ENCODE measurements at places on chromosomes 3 and 15.

- DNase-seq: no peak
These were observed 66.0 kb downstream of the ST6GAL1 start for GRCh38 chr3:186996356-186996755.

DNA sequence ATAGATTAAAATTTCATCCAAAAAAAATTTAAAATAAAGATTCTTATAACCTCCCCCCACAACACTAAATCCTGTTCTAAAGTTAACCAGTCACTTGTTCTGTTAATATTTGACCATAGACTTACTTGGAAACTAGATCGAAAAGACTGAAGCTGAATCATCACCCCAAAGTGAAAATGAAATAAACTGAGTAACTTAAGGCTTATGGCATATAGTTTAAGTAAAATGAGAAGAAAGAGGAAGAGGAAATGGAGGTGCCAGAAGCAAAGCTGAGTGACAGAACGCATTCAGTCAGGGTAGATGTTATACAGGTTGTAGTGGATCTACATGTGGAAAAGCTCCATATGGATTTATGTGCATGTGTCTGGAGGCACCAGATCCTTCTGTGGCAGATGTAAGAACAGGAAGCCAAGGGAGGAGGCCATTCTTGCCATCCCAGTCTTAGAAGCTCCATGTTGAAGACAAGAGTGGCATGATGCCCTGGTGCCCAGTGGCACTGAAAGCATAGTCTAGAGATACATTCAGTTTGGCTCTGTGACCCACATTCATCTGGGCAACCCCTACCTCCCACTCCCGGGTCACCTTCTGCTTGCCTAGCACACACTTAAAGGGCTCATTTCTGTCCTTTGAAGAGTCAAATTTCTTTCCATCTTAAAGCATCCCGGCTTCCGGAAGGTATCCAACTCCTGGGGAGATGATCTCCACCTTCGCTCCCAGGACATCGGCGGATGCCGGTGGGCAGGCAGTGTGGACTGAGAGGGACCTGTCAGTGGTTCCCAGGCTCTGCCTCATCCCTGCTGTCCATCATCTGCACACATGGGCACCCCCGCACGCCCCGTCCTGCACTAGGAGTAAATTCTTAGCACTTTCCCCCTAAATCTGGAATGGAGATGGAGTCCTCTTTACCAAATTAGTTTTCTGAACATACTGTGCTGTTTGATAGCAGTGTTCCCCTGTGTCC is 90.8 kb downstream of the NEO1 start:
- DNase-seq: peak; percentile 10

DNA sequence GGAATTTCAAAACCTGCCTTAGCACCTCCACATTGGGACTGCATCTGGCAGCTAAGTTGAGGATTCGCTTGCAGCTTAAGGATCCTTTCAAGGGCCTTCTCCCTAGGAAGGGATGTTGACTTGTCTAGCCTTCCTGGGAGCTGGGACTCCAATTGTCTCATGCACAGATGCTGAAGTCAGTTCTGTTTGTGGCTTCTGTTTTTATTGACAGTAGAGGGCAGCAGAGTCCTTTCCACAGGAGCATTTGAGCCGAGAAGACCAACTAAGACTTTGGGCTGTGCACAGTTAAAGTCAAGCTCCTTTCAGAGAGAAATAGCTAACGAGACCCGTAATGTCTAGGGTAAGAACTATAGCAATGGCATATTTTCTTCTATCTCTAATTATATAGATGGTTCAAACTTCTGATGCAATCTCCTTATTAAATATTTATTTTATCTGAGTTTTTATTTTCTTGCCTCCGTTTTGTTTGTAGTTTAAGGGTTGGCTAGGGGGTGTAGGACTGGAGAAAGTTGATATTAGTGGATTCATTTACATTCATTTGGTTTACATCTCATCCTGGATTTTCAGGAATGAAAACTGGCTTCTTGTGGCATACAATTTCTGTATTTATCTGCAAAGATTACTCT is 59.7 kb upstream of the KBTBD8 start:
- peak; percentile 33 for DNase-seq

DNA sequence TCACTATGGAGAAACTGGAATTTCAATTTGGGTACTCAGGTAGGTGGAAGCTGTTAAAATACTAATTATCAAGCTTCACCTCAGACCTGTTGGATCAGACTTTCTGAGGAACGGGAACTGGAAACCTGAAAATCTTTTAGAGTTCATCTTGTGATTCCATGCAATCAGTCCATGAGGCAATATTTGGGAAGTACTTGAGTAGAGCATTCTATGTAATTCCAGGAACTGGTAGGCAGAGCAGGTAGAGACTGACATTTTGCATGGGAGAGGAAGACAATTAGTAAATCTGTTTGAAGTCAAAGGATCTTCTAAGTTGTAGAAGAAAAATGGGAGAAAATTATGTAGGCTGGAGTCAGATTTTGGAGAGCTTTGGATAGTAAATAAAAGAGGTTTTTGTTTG is 43.1 kb downstream of the FGF7 start:
- no peak for DNase-seq

- no peak for DNase-seq
These were observed 42.3 kb upstream of the RAB6B start for GRCh38 chr3:133937756-133938601.

DNA sequence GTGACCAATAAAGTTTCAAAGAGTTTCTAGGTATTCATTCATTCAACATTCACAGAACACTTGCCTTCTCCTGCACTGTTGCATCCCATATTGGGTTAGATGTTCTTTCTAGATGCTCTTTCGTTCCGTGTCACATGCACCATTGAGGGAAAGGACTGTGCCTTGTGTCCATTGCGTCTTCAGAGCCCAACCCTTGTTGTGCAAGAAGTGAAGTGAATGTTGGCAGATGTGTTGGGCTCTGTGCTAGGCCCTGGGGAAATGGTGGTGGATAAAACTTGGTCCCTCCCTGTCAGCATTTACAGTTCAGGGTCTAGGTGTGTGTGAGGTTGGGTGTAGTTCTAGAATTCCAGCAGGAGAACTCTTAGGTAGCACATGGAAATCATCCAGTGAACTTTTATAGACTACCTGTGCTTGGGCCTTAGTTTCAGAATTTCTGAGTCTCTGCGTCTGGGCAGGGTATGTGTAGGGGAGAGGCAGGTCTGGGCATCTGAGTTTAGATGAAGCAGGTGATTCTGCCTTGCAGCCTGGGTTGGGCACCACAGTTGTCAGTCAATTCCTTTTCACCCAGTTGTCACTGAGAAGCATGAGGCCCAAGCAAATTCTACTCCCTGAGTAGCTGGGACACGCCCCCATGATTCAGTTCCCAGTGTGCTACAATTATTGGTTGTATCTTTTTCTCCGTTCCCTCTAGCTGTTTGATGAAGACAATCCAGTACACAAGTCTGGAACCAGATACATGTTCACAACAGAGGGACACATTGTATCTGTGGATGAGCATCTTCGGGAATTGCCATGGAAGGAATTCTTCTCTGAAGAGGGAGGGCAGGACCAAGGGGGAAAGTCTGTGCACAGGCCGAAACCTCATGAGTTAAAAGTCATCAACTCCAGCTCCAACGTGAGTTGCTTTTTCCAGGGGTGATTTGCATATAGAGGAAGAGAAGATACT is 25.4 kb downstream of the EDEM1 start:
- no peak for DNase-seq

GRCh38 chr15:90550919-90551318 is 21.2 kb downstream of the CRTC3 start:
- no peak for DNase-seq

- no peak for DNase-seq
These were observed 57.4 kb downstream of the ARHGAP31 start for GRCh38 chr3:119351581-119351980.

DNA sequence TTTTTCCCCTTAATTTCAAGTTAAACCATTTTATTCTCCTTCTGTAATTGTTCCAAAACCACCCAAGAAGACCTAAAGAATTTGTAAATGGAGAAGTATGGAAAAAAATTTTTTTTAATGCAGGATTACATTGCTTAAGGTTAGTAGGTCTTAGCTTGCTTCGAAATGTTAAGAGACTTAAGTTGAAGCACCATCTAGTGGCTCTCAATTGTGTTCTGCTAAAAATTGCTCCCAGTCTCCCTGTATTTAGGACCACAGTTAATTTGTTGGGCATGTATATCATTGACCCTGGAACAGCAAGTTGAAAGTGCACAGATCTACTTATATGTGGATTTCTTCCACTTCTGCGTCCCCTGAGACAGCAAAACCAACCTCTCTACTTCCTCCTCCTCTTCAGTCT is 32.4 kb downstream of the CD200R1L start:
- DNase-seq: no peak

- no peak for DNase-seq
These were observed 241.3 kb upstream of the LRTM1 start for GRCh38 chr3:55169161-55169560.

- DNase-seq: peak; percentile 54
These were observed 708 bp upstream of the GCHFR start for GRCh38 chr15:40762919-40763800.

DNA sequence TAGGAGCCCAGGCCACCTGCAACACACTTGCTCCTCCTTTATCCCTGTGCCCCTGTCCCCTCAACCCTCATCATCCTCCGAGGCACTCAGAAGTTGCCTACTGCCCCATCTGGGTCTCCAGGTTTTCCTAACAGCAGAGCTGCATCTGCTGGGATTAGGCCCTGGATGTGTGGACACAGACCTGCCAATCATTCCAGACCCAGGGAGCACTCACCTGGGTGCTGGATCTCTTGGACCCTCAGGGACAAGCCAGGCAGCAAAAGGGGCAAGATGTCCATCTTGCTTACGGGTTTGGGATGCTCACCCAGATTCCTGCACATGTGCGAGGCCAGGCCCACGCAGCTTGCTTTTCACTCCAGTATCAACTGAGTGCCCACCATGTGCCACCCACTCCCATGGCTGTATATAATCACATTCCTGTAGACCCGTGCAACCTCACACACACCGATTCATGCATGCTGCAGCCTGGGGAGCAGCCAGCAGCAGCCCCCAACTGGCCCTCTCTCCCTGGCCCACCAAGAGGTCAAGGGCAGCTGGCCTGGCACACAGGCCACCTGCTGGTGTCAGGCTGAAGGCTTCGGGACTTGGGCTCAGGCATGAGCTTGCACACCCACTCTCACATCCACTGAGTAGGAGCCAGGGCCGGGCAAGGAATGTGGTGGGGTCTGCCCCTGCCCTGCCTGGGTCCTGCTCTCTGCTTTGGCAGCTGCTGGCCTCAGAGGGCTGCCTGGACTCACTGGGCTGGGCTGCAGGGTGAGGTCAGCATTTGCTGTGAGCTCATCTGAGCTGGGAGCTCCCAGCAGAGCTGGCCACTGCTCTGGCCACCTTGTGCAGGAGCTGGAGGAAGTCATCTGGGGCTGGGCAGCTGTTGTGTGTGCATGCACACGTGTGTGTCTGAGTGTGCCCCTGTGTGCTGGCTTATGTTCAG is 14.9 kb downstream of the PRKCD start:
- DNase-seq: no peak

DNA sequence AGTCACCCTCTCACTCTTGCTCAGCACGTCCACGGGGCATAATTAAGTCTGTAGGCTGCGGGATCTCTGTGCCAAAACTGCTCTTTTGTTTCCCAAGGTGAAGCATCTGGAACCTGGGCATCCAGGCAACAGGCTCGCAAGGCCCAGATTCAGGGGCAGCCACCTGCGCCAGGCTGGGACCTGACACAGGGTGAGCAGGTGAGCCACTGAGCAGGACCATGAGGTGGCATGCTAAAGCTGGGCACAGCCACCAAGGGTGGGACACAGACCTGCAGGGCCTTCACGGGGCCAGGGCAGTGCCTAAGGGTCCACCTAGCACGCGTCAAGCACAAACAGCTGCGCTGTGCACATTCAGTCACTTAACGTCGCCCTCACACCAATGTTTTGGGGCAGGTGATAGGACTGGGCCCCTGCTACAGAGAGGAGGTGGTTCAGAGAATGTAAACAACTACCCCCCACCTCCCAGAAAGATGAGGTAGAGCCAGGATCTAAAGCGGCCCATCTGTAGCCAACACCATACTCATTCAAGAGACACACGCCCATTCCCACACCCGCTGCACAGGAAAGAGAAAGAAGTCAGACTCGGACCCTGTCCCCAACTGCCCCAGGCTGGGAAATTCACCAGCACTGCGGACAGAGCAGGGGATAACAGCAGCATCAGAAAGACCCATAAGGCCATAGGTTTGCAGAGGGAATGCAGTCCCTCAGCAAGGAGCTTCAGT is 16.3 kb downstream of the XXYLT1 start:
- no peak for DNase-seq

GRCh38 chr3:49668414-49668797 is 5.7 kb upstream of the APEH start:
- DNase-seq: no peak

DNA sequence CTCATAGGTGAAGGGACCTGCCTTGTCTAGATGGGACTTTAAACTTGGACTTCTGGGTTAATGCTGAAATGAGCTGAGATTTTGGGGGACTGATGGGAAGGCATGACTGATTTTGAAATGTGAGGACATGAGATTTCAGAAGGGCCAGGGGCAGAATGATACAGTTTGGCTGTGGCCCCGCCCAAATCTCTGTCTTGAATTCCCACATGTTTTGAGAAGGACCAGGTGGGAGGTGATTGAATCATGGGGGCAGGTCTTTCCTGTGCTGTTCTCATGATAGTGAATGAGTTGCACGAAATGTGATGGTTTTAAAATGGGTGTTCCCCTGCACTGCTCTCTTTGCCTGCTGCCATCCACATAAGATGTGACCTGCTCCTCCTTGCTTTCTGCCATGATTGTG is 42.8 kb downstream of the ILDR1 start:
- DNase-seq: no peak

- DNase-seq: no peak
These were observed 412 bp upstream of the CTXN2 start for GRCh38 chr15:48190932-48191573.

DNA sequence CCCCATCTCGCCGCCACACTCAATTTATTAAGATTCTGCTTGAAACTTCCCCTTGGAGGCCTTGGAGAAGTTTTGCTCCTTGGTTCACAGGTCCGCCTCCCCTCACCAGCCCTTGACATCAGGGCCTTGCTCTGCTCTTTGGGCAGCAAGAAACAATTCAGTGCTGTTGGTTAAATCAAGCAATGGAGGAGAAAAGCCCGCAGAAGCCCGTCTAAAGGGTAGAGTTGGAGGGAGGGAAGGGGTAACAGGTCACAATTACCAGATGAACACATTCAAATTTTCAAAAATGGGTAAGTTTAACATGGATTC is 429 bp downstream of the PARP9 start:
- no peak for DNase-seq

GRCh38 chr15:52112203-52112750 is 298 bp downstream of the BCL2L10 start:
- DNase-seq: peak; percentile 37

DNA sequence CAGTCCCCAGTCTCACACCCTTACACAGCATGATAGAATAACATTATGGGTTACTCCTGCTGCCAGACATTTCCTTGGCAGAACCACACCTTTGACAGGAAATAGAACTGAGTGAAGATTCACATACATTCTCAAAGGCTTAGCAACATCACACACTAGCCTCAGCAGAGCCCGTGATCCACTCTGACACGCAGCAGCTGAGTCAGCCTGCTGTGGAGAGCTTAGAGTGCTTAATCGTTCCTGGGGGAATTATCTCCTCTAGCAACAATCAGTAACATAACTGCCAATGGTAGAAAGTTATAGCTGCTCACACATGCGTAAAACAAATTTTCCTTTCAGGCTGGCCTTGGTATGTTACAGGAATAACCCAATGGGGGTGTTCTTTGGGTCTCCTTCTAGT is 382.1 kb downstream of the GAP43 start:
- DNase-seq: no peak

All from CD4-positive, alpha-beta memory T cell (primary cell).